ENCODE measurements at places on chromosomes 2 and 18.

GRCh38 chr2:5834501-5834900 is 142.3 kb downstream of the SOX11 start:
- no peak for DNase-seq

DNA sequence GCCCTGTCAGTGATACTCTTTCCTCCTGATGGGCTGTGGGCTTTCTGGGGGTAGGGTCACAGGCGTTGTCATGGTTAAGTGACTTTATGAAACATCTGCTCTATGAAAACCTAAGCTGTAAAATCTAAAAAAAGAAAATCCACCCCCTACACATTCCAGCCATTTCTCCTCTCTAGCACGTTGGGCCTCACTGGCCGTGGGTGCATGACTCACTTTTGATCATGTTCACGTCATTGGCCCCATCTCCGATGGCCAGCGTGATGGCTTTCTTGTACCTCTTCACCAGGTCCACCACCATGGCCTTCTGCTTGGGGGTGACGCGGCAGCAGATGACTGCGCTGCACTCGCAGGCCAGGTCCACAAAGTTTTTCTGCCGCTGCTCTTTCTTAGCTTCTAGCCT is 39.3 kb upstream of the NARS1 start:
- DNase-seq: no peak

DNA sequence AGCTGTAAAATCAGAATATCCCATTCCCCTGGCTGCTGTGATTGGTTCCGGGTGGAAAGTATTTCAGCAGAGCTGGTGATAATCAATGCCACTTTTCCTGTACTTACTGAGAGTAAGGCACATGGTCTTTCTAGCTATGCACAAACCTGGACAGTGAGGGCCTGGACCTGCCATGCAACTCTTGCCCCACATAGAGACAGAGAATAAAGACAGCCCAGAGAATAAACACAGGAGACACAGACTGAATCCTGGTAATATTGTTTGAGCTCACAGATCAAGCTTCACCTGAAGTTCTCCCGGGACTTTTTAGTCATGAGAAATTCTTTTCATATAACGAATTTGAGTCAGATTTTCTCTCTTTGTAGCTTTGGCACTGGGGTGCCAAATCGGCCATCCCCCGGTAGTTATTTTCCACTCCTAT is 81.9 kb downstream of the ACAA2 start:
- DNase-seq: no peak

GRCh38 chr18:3631887-3632286 is 181.9 kb downstream of the TGIF1 start:
- DNase-seq: no peak

DNA sequence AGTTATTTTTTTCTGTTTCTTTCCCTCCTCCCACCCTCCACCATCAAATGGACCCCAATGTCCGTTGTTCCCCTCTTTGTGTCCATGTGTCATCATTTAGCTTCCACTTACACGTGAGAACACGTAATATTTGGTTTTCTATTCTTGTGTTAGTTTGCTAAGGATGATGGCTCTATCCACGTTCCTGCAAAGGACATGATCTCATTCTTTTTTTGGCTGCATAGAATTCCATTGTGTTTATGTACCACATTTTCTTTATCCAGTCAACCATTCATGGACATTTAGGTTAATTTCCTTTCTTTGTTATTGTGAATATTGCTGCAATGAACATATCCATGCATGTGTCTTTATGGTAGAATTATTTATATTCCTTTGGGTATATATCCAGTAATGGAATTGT is 91.3 kb upstream of the TNP1 start:
- DNase-seq: no peak
